GM23248 (cell line): ENCODE measurements at places on chromosomes 2 and 18. TPM values are rescaled to one million over a fixed set of nuclear protein-coding genes. Genes with fewer than 3 reads are reported as not detected.

GRCh38 chr18:74942319-74942910 lies 266.5 kb downstream of the PTGR3 start:
- DNase-seq = no peak

Gene REG3G
- not detected in 2 replicates for total RNA-seq

Gene VIL1
- total RNA-seq = not detected in 2 replicates

Gene CFLAR
- total RNA-seq = 47.2 and 64.7 TPM in 2 replicates

- DNase-seq = peak; percentile 29
Measured at GRCh38 chr2:210399440-210400041, 77.0 kb downstream of the LANCL1 start.

DNA sequence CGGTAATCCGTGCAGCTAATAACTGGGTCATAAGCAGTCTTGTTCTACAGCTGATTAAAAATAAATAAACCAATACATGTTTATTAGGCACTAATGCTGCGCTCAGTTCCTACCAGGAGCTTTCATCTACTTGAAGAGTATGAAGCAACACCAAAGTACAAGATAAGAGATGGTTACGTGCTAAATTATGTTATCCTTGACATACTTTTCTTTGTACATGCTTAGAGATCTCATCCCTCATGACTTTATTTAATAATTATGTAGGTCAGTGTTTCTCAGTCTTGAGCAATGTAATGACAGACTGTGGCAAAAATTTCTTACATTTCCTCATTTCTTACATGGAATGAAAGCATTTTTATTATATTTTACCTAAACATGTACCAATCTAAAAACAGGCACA lies 54.6 kb upstream of the COBLL1 start:
- DNase-seq = peak; percentile 50

- no peak for DNase-seq
Measured at GRCh38 chr2:151996243-151997003, 102.4 kb downstream of the CACNB4 start.

DNA sequence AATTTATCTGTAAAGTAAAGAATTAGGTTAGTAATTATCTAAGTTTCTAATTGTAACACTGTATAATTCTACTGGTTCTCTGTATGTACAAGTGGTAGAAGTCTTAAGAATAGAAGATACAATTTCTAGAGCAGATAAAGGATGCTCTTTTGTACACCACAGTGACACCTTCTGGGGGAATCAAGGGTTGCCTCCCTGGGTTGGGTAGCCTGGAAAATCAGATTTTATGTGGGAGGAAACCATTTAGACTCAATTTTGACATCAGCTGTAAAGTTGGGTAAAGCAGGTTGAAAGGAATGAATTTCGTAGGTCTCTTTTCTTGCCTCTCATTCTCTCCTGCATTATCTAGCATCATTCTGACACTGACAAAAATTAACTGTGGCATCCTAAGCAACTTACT lies 354.8 kb downstream of the DCC start:
- peak; percentile 31 for DNase-seq

GRCh38 chr18:75247611-75248421 lies 37.2 kb downstream of the TSHZ1 start:
- peak; percentile 74 for DNase-seq

DNA sequence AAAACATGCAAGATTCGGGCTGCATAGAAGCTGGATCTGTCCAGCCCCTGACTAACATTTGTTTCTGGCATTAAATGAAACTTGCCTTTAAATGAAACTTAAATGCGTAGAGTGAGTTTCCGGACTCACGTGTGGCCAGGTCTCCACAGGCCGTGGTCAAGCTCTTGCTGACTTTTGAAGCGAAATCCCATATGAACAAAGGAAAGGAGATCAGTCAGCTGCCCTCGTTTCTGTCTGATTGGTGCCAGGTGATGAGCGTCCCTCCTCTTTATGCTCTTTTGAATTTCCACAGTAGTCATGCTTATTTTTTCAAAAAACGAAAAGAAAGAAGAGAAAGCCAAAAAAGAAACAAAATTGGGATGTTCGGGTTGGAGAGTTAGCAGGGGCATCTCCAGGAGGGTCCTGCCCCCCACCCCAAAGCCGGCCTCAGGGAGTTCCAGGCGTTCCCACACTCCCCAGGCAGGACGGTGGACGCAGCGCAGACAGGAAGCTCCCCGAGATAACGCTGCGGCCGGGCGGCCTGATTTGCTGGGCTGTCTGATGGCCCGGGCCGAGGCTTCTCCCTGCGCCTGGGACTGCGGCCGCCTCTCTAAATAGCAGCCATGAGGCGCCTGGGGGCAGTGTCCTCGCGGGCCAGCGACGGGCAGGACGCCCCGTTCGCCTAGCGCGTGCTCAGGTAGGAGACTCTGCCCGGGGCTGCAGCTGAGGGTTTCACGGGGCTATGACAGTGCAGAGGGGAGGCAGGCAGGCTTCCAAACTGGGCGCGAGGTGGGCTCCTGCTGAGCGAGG lies at the start of gene COLEC11:
TSS of gene COLEC11 (plus strand) at position 620 of the 789 bp plus-strand sequence. CDS start 9,229 bp downstream, outside the sequence.
- no peak for DNase-seq

DNA sequence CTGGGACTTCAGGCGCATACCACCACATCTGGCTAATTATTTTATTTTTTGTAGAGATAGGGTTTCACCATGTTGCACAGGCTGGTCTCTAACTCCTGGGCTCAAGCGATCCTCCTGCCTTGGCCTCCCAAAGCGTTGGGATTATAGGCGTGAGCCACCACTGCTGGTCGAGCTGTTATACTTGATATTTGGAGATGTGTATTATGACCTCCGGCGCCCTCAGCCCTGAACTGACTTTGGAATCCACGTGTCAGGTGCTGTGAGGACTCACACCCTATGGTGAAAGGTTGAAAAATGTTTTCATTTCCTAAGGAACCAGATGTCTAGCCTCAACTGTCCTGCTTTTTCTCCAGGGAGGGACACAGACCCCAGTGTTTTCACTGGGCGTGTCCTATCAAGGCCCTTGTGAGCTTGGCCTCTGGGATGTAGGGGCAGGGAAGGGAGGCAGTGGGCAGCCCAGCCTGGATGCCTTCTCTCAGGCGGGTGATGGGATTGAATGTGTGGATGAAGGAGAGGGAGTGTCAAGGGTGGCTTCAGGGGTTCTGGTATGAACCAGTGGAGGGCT lies 56.4 kb upstream of the HAAO start:
- no peak for DNase-seq

DNA sequence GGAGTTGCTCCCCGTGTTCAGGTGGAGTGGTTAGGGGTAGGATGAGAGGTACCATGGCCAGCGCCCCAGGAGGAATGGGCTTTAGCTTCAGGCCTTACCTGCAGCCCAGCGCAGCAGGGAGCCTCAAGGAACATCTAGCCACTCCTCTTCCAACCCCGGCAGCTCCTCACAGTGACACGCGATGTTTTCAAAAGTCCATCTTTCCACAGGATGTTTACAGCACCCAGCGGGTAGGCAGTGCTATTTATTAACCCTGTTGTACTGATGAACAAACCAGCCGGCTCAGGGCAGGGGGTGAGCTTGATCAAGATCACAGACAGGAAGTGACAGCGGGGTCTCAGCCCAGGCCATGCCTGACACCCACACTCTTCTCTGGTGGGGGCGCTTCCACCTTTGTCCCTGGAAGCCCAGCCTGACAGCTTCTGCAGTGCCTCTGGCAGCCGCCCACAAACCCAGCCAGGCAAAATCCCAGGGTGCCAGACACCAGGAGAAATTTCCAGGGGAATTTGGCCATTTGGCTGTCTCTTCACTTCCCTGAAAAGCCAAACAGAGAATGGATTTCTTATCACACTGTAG lies 18.4 kb upstream of the PRLH start:
- no peak for DNase-seq

Gene TLK1
- total RNA-seq = 9.6 and 23.6 TPM in 2 replicates

DNA sequence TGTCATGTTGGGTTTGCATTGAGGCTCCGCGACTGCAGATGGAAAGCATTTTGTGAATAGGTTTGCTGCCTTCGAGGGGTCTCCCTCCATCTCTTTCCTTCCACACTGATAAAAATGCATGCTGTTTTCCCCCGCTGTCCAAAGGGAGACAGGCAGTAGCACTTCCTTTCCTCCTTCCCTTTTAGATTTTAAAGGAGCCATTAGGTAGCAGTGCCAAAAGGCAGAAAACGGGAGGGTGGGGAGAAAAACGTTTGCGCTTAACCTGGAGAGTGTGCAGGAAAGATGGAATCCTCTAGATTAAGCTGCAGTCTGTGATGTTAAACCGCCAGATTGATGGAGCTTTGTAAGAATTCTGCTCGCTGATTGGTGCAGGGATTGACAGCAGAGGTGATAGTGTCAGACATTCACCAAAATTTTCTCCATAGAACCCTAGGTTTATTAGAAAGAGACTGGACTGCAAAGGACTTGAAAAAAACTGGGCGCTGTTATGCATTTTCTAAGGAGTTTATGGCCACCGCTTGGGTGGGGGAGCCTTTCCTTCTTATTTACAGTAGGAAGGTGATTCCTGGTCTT lies 688 bp downstream of the MAPRE2 start:
- peak; percentile 32 for DNase-seq

GRCh38 chr2:158131919-158132566 lies 30.4 kb downstream of the UPP2 start:
- DNase-seq = no peak

GRCh38 chr2:238240757-238241711 lies 1.2 kb upstream of the HES6 start:
- peak; percentile 35 for DNase-seq

- peak; percentile 30 for DNase-seq
Measured at GRCh38 chr2:204177977-204178522, 241.5 kb downstream of the ICOS start.

DNA sequence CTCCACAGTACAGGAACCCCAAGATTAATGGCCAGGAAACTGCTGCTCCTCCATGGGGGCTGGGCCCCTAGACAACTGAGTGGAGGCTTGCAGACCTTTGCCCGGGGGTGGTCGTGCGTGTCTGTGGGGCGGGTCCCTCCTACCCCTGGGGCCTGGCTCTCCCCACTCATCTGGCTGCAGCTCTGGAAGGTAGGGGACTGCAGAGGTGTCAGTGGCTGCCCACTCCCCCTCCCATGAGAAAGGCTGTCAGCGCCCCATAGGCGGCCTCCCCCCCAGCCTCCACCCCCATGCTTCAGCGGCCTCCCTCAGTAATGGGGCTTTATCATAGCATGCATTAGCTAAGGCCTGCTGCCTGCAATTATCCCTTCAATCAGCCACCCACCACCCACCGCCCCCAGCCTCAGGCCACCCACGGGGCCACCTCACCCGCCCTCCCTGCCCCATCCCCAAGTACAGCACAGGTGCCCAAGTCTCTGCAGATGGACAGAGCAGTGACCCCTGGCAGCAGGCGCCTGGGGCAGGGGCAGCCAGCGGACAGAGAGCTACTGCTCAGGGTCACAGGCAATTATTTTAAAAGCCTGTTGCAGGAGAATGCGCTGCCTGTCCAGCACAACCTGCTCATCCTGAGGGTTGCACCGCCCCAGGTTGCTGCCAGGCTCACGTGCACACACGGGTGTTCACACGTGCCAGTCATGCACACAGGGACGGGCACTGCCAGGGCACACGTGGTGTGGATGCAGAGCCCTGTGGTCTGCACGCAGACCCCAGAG lies 9.1 kb upstream of the ECEL1 start:
- DNase-seq = no peak

DNA sequence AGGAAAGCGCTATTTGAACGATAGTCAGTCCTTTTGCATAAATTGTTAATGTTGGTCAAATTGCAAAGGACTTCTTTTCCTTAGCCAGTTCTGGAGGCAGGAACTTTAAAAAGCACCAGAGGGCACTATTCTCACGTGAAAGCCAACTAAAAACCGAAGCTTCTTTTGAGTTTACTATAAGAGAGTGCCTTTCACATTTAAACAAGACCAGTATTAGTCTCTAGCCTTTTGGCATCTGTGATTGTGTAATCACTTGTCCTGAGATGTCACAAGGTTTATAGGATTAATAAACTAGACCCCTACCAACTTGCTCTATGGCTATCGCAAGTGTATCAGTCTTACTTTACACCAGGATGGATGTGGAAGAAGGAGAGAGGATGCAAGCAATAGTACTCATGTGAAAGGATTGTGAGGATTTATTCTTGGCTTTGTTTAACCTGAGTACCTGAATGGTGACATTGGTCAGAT lies 14.4 kb upstream of the STAT4 start:
- DNase-seq = peak; percentile 77

Gene RFX8
- 5.1 and 6.4 TPM in 2 replicates for total RNA-seq

Gene SNED1
- 29.4 and 36.2 TPM in 2 replicates for total RNA-seq

- peak; percentile 66 for DNase-seq
Measured at GRCh38 chr18:34787931-34788532, 77.9 kb downstream of the DTNA start.

- DNase-seq = no peak
Measured at GRCh38 chr2:234267534-234267933, 217.0 kb downstream of the SPP2 start.

DNA sequence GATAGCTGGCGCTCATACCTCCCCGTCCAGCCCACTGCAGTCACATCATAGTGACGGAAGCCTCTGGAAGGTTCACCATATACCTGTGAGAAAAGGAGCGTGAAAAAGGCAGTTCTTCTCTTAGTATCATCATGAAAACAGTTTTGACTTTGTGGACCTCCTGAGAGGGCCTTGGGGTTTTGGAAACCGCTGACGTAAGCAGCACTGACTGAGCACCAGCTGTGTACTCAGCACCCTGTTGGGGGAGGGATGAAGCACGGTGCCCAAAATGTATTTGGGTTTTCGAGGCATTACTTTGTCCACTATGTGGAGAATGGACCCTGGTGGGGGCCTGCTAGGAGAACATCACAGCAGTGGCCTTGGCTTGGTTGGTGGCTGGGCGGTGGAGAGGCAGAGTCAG lies 5.4 kb downstream of the SCLY start:
- no peak for DNase-seq

Gene GALNT13
- 0.11 TPM in 1 of 2 replicates, not detected in the other for total RNA-seq

Gene GATA6
- 17.6 and 19.0 TPM in 2 replicates for total RNA-seq

DNA sequence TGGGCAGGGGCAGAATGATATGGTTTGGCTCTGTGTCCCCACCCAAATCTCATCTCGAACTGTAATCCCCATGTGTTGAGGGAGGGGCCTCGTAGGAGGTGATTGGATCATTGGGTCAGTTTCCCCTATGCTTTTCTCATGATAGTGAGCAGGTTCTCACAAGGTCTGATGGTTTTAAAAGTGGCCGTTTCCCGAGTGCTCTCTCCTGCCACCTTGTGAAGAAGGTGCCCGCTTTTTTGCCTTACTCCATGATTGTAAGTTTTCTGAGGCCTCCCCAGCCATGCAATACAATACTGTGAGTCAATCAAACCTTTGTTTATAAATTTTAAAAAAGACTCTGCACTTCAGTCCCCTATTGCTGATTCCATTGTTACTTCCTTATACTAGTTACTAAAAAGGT lies 82.9 kb upstream of the CDKL4 start:
- no peak for DNase-seq

GRCh38 chr2:126894082-126894481 lies 4.6 kb upstream of the TEX51 start:
- DNase-seq = no peak

- DNase-seq = no peak
Measured at GRCh38 chr2:160169988-160170387, 30.1 kb downstream of the ITGB6 start.

Gene ZNF24
- total RNA-seq = 23.1 and 23.6 TPM in 2 replicates

Gene FMNL2
- 18.6 and 19.6 TPM in 2 replicates for total RNA-seq

Gene MEP1B
- total RNA-seq = not detected in 2 replicates
